Fibroblast of the aortic adventitia (primary cell): ENCODE measurements at places on chromosomes 5 and 9.

- no peak for DNase-seq
Measured at GRCh38 chr9:33463151-33463550, 10.6 kb downstream of the NOL6 start.

GRCh38 chr5:10876006-10876744 is 115.1 kb upstream of the DAP start:
- DNase-seq: no peak

- DNase-seq: peak; percentile 83
Measured at GRCh38 chr5:65811004-65811403, 89.0 kb downstream of the NLN start.

GRCh38 chr5:172115541-172115982 is 72.5 kb downstream of the STK10 start:
- DNase-seq: peak; percentile 57

DNA sequence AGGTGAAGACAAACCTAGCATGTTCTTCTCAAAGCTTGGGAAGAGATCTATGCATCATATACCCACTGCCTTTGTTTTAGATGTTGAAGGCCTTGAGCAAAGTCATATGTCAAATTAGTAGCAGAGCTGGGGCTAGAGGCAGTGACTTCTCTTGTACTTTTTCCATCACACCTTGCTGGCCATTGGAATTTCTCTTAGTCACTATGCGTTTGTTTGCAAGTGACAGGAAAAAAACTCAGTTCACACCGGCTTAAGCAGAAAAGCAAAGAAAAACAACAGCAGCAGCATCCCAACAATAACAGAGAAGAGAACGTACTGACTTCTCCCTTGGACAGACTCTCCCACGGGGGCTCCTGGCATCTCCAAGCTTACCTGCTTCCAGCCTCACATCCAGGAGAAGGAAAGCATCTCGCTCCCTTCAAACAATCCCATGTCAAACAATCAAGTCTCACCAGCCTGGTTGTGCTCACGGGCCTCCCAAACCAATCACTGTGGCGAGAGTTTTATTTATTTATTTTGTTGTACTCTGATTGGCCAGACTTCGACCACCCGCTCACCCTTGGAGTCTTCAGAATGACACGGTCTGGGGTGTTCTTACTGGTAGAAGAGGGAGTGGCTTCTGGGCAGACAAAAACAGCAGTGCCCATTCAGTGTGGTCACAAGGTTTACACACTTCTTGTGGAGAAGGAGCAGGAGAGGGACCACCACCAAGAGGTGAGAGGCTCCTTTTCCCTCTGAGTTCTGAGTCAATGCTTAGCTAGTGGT is 83.8 kb upstream of the STC2 start:
- no peak for DNase-seq

DNA sequence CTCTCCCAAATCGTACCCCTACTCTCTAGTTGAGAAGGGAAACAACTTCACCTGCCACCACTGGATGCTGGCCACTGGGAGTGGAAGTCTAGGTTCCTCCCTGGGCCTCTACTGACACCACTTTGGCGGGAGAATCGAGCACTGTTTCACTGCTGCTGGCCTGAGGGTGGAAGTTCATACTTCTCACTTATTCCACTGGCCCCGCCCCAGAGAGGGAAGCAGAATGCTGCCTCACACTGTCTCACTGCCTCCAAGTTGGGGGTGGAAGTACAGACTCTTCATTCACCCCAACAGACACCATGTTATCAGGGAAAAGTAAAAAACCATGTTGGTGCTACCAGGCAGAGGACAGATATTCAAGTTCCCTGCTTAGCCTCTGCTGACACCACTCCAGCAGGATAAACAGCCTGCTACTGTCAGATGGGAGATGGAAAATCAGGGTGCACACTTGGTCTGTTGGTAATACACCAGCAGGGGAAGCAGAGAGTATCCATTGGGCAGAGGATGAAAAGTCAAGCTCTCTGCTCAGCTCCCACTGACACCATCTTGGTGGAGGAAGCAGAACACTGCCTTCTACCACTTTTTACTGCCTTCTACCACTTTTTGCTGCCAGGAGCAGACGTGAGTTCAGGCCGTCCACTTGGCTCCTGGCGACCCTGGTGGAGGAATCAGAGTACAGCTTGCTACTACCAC is 159.4 kb downstream of the SIL1 start:
- DNase-seq: no peak

GRCh38 chr9:135858491-135859185 is 48.7 kb downstream of the CAMSAP1 start:
- peak; percentile 39 for DNase-seq

- DNase-seq: peak; percentile 20
Measured at GRCh38 chr5:43191740-43192557, at the start of gene NIM1K. TSS of gene NIM1K (plus strand) at chr5:43192225. CDS start at chr5:43245776, 53,551 bp downstream.

DNA sequence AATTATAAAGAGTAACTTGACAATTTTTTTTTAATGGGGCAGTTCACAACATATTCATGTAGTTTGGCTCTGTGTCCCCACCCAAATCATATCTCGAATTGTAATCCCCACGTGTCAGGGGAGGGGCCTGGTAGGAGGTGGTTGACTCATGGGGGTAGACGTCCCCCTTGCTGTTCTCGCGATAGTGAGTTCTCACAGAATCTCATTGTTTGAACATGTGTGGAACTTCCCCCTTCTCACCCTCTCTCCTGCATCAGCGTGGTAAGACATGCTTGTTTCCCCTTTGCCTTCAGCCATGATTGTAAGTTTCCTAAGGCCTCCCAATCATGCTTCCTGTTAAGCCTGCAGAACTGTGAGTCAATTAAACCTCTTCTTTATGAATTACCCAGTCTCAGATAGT is 40.7 kb downstream of the FBXW11 start:
- no peak for DNase-seq

- DNase-seq: no peak
Measured at GRCh38 chr5:14859980-14860379, 11.6 kb downstream of the ANKH start.

DNA sequence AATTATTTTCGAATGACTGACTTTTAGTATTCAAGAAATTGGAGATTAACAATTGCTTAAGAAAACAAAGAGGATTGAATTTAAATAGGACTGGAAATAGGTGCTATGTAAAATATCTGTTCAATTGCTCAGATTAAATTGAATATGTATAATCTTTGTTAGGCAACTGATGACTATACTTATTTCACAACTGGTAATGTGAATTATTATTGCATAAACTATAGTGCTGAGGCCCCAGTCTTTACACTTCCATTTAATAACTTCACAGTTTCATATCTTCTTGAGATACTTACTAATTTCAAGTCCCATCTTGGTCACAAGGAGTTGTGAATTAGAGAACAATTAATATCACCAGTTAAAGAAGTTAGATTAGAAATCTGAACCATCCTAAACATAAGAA is 16.7 kb downstream of the CEP78 start:
- DNase-seq: no peak

DNA sequence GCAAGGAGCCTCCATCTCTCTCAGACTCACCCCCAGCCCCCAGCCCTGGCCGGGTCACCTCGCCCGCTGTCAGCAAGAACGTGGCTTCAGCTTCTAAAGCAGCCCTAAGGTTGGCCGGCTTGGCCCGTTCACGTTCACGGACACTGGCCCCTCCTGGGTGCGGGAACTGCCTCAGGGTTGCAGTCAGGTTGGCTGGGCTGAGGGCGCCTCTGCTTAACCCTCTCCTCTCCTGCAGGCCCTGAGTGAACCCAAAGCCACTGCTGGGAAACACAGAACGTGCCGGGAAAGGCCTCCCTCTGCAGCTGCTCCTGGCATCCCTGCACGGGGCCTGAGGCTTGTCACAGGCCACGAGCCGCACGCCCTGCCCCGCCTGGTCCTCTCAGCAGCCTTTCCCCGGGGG is 40.1 kb upstream of the UBAC1 start:
- no peak for DNase-seq

DNA sequence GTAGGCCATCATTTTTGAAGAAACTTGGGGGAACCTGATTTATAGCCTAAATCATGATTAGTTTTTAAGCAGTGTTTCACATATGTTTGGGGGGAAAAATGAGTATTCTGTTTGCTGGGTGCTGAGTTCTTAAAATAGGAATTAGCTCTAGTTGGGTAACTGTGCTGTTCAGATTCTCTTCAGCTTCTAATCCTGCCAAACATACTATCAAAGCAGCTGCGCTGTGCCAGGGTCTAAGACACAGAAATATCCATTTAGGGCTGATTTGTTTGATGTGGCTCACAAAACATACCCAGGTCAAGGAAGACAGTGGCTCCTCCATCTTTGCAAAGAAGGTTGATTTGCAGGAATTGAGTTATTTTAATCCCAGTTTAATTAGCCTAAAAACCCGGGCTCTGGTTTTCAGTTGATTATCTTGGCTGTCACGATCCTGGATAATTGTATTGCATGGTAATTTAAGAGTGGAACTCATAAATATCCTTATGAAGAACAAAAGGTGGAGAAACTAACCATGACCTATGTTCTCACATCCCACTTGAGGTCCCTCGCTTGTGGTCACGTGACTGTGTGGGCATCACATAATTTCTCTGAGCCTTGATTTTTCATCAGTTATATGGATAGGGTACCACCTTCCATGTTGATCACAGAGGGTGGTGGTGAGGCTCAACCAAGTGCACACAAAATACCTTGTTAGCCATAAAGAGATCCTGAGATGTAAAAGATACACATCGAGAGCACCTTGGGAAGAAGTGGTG is 18.7 kb downstream of the CYFIP2 start:
- no peak for DNase-seq

DNA sequence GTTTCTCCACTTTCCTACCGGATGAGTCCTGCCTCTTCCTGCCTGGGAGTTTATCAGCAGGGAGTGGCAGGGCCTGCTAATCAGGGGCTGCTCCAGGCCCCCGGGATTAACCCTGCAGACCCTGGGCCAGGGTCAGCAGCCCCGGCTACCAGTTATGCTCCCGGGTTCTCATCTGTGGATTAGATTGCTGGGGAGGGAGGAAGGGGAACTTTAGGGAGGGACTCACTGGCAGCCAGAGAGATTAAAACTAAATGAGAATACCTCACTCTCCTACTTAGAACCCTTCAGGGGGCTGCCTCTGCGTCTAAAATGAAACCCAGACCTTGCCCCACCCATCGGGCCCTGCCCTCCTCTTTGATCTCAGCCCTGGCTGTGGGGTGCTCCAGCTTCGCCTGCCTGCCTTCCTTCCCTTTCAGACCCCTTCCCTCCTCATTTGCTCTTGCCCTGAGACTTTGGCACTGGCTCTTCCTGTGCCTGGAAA is 130.5 kb upstream of the HAND1 start:
- no peak for DNase-seq

- no peak for DNase-seq
Measured at GRCh38 chr5:55572020-55572419, 37.3 kb upstream of the PLPP1 start.

GRCh38 chr9:5841771-5842573 is 9.1 kb upstream of the ERMP1 start:
- DNase-seq: no peak

- no peak for DNase-seq
Measured at GRCh38 chr5:160921-161802, 30.1 kb upstream of the LRRC14B start.

DNA sequence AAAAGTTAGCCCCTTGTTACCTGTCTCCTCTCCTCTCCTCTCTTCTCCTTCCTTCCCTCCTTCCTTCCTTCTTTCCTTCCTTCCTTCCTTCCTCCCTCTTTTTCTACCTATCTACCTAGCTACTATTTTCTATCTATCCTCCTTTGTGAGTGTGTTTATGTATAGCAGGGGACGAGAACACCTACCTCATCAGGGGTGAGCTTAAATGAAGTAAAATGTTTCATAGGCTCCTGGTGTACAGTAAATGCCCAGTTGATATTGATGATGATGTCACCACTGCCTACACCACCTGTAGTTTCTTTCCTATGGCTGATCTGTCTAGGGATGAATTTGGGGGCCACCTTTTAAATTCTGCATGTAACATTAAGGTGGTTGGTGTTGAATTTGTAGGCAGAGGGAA is 4.3 kb downstream of the SPIN1 start:
- DNase-seq: no peak

GRCh38 chr5:81081461-81081835 is 121.3 kb downstream of the RASGRF2 start:
- no peak for DNase-seq

DNA sequence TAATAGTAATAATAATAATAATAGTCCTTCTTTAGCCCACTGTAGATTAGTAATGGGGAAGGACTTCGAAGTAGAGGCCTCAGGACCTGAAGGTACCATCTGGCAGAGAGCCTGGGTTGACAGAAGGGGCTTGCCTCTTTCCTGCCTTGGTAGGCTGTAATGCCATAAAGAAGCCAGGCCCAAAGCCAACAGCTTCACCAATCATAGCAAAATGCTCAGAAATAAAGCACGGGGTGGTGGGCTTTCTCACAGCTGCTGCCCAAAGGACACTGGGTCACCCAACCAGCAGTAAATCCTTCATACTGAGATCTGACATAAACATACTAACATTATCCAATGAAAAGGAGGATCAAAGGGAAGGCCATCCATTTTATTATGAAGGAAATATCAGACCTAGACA is 70.7 kb downstream of the SUSD1 start:
- no peak for DNase-seq

- DNase-seq: peak; percentile 25
Measured at GRCh38 chr5:143349177-143349576, 54.3 kb downstream of the NR3C1 start.

DNA sequence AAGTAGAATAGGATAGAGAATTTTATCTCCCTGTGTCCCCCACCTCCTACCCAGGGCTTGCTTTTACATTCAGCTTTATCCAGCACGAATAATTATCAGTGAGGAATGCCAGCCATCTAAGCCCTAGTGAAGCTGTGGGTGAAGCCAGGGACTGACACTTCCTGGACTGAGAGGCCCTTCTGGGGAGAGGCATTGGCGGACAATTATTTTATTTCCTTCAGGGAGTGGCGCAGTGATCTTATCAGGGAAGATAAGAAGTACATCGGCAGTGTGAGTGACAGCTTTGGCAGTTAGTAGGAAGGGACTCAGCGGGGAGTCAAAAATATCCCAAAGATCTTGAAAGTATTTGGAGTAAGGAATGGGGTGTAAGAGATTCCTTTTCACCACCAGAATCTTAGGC is 34.9 kb upstream of the RPS23 start:
- no peak for DNase-seq

GRCh38 chr5:6082685-6083084 is 295.7 kb downstream of the MED10 start:
- no peak for DNase-seq

DNA sequence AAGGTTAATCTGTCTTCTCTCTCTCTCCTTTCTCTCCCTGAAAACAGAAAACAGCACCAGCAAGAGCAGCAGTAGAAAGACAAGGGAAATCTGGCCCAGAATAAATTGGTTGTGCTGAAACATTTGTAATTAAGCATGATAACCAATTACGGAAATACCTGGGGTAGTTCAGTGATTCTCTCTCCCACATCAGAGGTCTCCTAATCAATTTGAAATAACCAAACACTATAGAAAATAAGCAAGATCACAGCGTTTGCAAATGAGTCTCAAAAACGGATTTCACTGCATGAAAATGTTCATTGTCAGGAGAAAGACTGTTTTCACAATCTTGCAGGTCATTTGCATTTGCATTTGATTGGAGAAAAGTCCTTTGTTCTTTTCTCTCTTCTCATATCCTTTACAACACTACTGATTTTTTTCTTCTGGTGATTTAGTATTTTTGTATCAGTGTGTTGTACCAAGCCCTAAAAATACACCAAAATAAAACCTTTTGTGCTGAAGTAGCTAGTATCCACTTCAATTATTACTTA is 36.8 kb upstream of the CDH6 start:
- DNase-seq: no peak
